ENCODE measurements at places on chromosomes 12 and 14.

- DNase-seq: no peak
These were observed 151.6 kb upstream of the SYT1 start for GRCh38 chr12:78712834-78713481.

DNA sequence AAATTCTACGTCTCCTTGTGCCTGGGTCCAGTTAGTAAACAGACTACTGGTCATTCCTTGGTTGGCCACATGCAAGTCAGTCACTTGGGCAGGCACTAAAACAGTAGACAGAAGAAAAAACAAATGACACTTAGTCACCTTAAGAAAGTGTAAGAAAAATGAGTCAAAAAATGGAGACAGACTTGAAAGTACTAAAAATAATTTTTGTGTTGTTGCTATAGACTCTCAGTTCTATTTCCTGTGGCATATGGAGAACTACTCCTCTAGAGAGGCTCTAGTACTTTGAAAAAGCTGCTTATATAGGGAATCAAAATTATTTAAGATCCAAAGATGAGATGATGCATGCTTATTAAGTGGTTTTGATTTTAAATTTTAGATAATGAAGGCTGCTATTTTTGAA lies 56.0 kb downstream of the PTPRB start:
- no peak for DNase-seq

GRCh38 chr12:50261654-50262053 lies 21.7 kb downstream of the LIMA1 start:
- no peak for DNase-seq

- no peak for DNase-seq
These were observed 17.8 kb downstream of the E2F7 start for GRCh38 chr12:77047341-77048109.

DNA sequence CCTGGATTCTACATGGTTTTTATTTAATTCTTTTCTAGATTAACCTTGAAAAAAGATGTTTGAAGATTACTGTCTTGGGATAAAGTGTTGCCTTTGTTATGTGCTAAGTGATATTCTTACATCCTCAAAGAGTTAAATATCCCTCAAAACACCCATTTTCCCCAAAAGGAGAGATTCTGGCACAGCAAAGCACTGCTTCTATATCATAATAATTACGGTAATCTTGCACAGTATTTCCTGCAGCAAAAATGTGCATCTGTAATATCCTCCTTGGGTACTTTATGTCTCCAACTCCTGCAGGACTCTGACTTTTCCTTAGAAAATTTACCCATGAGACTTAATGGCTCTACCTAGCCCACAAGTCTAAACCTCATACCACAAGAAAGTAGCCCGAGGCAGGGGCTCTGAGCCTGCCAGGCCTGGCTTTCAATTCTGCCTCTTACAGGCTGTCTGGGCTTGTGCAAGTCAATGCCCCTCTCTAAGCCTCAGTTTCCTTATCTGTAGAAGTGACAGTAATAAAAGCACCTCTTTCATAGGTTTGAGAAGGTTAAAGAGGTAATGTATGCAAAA lies 45.8 kb downstream of the SVOP start:
- no peak for DNase-seq

- no peak for DNase-seq
These were observed 59.4 kb downstream of the ZNF664 start for GRCh38 chr12:124032265-124032886.

DNA sequence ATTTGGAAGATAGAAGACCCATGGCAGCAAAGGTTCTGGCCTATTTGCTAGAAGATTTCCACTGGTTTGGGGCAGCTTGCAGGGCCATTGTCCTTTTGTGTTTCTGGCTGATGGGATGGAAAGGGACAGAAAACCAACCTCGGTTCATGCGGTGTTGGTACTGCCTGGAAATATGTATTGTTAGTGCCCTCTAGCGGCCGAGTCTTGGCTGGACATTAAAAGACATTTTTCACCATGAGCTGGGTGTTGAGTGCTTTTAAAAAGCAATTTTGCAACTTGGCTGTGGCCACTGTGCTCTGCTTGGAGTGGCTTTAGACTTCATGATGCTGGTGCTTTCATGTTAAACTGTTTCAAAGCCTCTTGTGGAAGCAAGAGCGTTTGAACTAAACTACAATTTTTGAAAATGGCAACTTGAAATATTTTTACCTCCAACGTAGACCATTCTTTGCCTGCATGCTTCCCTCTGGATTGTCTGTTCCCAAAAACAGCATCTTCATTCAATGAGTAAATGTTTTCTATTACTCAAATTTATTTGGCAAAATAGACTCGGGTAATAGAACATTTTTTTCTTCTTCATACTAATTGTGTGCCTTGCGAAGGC lies 102.7 kb upstream of the TBX5 start:
- no peak for DNase-seq

- DNase-seq: no peak
These were observed 167.2 kb upstream of the CNTN1 start for GRCh38 chr12:40525054-40525453.

- DNase-seq: no peak
These were observed 243.2 kb downstream of the ADAMTS20 start for GRCh38 chr12:43308776-43309175.

- DNase-seq: no peak
These were observed 106.9 kb downstream of the STXBP6 start for GRCh38 chr14:24943024-24943423.

- DNase-seq: no peak
These were observed 393.0 kb downstream of the FSCB start for GRCh38 chr14:44113769-44114730.

DNA sequence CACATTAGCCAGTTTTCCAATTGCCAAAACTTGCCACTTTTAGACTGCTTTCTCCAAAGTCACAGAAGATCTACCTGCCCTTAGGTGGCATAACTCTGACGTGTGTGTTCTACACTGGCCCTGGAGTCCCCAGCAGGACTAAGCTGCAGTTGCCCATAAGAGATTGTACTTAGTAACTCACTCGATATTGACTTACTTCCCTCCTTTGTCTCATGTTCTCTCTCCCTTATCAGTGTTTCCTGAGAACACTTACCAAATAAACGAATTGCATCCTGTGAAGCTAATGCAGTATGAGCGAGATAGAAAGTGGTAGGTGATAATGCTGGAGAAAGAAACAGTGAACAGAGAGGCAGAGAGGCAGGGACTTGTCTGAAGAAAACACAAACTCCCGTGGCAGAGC lies 117.2 kb downstream of the NUAK1 start:
- DNase-seq: no peak

DNA sequence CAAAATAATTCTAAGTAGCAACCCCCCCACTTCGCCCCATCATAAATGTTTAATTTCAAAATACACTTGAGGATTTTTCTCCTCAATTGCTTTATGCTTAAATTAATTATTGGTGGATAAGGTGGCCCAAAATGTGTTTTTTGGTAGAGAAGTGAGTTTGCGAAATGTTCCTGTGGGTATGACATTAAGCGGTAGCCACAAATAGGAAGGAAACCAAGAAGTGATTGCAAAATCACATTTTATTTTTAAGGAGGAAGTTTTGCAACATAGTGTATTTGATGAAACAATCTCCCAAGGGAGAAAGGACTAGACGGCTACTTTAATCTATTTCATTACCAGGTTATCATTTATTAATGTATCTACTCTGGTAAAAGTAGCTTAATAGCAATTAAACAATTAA lies 25.5 kb downstream of the SLC25A3 start:
- no peak for DNase-seq

DNA sequence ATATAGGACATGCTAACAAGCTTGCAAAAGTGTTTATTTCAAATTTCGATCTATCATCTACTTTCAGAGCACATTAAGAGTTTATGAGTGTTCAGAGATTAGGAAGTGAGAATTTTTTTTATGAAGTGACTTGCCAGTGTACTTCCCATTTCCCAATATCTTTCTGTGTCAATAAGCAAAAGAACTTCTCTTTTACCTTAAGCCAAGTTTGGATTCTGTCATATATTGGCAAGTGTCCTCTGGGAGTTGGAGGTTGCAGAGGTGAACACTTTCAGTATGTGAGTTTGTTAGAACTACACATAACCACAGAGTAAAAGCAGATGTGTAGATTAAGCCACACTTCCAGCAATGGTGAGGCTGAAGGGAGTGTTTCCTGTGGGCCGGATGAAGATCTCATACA lies 16.6 kb upstream of the KLRF1 start:
- no peak for DNase-seq

GRCh38 chr14:90387206-90387760 lies 9.5 kb upstream of the CALM1 start:
- DNase-seq: no peak

- no peak for DNase-seq
These were observed 15.4 kb downstream of the ISCA2 start for GRCh38 chr14:74508844-74509428.

DNA sequence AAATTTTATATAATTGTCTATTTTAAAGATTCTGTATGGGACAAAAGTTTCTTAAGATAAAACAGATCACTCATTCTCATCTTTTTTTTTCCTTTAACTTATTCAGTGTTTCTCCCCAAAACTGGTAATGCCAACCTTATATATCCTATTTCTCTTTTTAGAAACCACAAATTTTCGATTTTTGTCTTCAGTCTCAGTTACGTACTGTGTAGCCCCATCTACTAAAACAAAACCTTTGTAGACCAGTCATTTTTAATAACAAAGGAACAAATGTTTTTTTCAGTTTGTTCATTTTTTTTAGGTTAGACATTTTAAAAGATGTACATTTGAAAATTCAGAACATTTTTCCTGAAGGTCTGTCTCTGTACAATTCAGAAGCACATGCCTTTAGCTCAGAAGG lies 18.2 kb downstream of the PNMA1 start:
- no peak for DNase-seq

DNA sequence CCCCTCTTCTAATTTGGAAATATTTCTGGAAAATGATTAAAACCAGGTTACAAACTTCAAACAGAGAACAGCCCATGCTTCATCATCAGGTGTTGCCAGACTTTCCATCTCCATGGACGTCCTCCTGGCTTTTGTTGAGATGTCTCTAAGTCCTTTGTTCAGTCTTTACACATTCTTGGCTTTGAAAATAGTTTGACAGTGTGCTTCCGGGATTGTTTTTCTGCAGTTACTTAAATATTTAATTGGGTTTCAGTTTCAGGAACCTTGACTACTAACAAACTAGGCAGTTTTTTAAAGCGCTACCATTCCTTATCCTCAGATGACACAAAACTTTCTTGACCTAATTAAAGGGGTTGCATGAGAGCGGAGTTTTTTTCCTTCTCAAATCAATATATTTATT lies 47.8 kb downstream of the GOLGA5 start:
- DNase-seq: no peak

GRCh38 chr12:124923905-124924734 lies 9.7 kb upstream of the UBC start:
- DNase-seq: no peak

DNA sequence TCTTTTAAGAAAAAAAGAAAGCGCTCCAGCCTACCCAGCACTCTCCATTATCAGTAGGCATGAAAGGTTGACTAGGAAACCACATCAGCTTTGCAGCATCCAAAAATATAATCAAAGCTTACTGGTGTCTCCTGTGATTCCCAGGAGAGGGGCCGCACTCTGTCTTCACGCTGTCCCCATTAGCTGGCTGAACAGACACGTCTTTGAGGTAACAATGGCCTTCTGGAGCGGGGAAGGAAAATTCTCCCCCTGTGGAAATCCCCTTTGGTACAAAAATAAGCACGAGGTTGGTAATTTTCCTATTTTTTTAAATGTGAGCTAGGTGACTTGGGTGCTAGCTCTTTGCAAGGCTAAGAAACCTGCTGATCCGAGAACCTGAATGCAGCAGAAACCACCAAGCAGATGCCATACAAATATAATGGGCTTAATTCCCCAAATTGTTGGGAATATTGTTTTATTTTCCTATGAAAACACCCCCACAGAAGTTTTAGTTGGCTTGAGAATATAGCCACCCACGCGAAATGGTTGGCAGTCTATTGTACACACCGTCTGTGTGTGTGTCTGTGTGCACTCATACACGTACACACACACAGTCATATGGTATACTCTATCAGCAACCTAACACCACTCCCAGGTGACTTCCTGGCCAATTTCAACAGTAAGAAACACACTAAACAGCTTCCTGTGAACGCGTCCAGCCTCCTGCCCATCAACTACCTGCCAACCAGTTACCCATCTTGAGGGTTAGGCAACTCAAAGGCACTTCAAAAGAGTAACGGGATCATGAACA lies 71.2 kb downstream of the KSR2 start:
- DNase-seq: peak; percentile 13

DNA sequence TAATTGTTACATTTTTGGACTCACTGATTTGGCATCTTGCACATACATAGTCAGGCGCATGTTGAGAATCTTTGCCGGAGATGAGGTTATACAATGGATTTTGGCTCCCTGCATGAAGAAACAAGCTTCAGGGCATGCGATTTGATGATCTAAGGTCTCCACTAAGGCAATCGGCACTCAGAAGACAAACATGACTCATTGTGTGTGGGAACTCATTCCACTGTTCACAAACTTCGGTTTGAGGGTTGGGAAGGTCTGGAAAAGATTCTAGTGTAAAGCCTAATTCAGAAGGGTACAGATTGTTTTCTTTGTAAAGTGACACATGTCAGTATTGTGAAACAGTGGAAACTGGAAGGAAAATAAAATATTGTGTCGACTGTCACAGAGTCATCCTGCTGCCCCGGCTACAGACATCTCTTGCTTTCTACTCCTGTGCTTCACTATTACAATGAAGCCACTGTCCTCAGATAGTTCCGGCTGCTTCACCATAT lies 192.6 kb upstream of the HMGA2 start:
- no peak for DNase-seq

- DNase-seq: no peak
These were observed 29.7 kb upstream of the SFSWAP start for GRCh38 chr12:131681257-131681620.

DNA sequence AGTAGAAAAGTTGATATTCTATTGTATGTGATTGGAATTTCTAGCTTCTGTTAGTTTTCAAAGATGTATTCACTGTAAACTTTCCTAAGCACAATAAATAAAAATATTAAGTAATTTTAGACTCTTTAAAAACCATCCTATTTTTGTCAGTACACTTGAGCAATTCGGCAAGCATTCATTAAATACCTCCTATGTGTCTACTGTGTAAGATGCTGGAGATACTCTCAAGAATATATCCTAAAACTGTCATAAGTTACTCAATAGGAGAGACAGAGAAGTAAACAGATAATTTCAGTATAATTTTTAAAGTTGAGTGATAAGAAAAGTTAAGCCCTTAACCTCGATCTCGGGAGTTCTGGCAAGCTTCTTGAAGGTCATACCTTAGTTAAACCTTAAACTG lies 46.1 kb downstream of the FANCM start:
- no peak for DNase-seq

GRCh38 chr14:67704484-67705089 lies 2.9 kb downstream of the RDH12 start:
- DNase-seq: peak; percentile 35

DNA sequence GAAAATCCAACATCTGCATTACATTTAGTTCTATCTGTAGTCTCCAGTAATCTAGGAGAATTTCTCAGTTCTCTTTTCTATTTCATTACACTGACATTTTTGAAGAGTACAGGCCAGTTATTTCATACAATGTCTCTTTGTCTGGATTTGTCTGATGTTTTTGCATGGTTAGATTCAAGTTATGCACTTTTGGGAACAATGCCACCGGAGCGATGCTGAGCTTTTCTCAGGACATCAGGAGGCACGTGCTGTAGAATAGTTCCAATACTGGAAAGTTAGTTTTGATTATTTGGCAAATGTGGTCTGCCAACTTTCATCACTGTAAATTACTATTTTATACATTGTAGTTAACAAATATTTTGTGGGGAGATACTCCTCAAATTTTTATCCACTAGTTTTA lies 43.1 kb downstream of the ALDH1L2 start:
- no peak for DNase-seq

Measured in NCI-H1436 treated with DMSO at 0.1 percent for 48 hours (cell line).